Tongue (tissue), 3 donors: ENCODE measurements at places on chromosomes 7 and 10. TPM values are rescaled to one million over a fixed set of nuclear protein-coding genes. Genes with fewer than 3 reads are reported as not detected.
A peak's percentile ranks its signal among the peaks of the same experiment; 100 is the strongest.

DNA sequence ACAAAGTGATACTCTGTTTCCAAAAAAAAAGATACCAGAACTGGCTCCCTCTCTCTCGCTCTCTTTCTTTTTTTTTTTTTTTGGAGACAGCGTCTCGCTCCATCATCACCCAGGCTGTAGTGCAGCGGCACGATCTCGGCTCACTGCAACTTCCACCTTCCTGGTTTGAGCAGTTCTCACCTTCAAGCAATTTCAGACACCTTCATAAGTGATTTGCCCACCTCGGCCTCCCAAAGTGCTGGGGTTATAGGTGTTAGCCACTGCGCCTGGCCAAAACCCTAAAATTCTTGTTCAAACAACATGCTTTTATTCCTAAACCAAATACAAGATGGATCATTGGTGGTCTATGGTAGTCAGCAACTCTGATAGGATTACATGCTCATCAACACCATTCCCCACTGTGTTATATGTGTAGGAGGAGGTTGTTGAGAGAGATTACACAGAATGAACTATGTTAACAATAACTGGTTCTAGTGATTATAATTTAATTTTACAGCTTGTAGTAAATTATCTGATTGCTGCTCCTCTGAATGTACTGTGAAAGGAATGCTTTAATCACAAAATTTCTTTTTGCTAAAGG lies 15.5 kb downstream of the ACBD5 start:
- DNase-seq: no peak

DNA sequence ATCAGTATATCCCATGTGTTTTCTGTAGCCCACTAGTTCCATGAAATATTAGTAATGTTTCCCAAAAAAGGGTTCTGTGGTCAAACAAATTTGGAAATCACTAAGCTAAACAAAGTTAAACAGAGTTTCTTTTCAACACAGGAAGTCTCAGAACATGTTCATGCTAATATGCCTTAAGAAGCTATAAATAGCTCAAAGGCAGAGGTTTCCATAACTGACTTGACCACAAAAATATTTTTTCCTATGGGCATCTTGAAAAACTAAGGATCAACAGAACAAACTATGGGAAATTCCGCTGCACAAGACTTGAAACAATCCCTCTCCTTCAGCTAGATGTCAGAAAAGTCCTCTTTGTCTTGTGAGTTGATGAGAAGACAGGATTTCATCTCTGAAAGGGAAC lies 59.7 kb downstream of the SEM1 start:
- DNase-seq: no peak

Gene ACTA2
- total RNA-seq: 300 TPM

- no peak for DNase-seq
Observed at GRCh38 chr7:101635484-101635883, 6.4 kb upstream of the MYL10 start.

DNA sequence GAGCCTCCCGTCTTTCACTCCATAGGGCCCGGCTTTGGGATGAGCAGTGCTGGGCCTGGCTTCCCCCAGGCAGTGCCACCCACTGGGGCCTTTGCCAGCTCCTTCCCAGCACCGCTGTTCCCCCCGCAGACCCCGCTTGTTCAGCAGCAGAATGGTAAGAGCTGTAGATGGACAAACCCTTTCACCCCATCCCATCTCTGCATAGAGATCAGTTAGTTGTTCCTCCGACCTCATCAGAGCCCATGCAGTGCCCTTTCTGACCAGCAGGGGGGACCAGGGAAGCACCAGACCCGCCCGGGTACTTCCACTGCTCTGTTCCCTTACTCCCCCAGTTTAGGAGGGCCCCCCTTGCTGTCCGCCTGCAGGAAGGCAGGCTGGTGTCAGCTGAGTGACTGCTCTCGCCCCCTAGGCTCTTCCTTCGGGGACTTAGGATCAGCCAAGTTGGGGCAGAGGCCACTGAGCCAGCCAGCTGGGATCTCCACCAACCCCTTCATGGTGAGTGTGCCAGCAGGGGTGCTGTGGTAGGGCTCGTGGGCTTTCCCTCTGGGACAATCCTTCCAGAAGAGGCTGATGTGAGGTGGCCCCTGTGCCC lies 9.8 kb downstream of the SAP25 start:
- DNase-seq: peak; percentile 83
